ENCODE measurements at places on chromosomes 4 and X.

- H3K36me3 ChIP-seq = no peaks in the 10 kb centered on the region
- H3K4me1 ChIP-seq = no peaks in the 10 kb centered on the region
- no peak overlapping the region for H3K4me3 ChIP-seq
- H3K27ac ChIP-seq = no peak overlapping the region
- no peak for DNase-seq
Observed at GRCh38 chrX:39293203-39293602, 491.9 kb downstream of the MID1IP1 start.

DNA sequence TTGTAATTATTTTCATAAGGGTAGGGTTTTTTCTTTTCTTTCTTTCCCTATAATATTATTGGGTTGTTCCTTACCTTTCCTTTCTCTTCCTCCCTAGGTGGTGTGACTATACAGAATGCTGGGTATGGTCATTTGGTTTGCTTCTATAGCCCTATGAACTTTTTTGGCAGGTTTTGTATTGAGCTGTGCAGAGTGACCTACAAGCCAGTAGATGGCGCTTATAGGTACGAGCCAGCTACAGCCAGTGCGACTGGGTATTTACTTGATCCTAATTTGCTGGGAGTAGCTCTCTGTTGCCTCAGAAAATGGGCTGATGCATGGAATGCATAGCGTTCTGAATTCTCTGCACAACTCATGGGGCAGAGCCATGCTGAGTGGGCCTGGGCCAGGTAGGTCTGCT lies 423.3 kb downstream of the MAGEE1 start:
- no peak overlapping the region for H3K27ac ChIP-seq
- no peaks in the 10 kb centered on the region for H3K27me3 ChIP-seq
- no peak overlapping the region for H3K4me3 ChIP-seq
- DNase-seq = peak; percentile 17
- no peaks in the 10 kb centered on the region for H3K36me3 ChIP-seq

- H3K27ac ChIP-seq = no peak overlapping the region
- H3K4me1 ChIP-seq = peaks cover 4% of the 10 kb centered on the region
- no peak overlapping the region for H3K4me3 ChIP-seq
- DNase-seq = no peak
Observed at GRCh38 chr4:113873508-113873907, 105.9 kb downstream of the ARSJ start.

DNA sequence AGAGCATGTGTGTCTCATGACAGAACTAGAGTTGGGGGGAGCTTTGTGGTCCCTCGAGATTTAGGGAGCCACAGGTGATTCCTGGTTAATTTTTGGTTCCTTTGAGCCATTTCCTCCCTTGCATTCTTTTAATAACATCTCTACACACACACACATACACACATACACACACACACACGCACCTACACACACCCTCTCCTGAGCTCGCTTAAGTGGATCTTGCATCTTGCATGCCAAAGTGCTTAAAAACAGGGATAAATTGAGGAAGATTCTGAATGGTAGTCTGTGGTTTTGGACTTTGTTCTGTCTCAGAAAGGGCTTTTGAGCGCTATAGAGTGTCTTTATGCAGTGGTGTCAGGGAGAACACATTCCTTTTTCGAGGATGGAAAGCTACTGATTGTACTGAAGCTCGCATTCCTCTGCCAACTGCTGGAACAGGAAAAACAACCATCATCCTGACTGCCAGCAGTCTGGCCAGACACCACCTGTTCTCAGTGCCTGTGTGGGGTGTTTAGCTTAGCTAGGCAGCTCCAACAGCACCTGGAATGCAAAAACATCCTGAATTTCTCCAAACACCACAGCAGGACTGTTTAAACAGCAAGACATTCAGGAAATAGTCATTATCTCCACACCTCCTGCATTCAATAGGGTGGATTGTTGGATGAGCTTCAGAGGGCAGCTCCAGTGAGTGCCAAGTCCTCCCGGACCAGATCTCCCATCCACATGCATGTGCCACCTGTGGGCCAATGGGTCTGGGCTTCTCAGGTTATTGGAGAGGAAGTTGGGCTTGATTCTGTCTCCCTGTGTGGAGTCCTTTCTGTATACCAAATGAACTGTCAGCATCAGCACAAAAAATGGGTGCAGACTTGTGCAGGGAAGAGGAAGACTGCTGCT lies 21.9 kb upstream of the IGFBP7 start:
- no peak overlapping the region for H3K4me3 ChIP-seq
- H3K27ac ChIP-seq = no peak overlapping the region
- H3K27me3 ChIP-seq = no peaks in the 10 kb centered on the region
- peak; percentile 64 for DNase-seq
- H3K4me1 ChIP-seq = peaks cover 22% of the 10 kb centered on the region

DNA sequence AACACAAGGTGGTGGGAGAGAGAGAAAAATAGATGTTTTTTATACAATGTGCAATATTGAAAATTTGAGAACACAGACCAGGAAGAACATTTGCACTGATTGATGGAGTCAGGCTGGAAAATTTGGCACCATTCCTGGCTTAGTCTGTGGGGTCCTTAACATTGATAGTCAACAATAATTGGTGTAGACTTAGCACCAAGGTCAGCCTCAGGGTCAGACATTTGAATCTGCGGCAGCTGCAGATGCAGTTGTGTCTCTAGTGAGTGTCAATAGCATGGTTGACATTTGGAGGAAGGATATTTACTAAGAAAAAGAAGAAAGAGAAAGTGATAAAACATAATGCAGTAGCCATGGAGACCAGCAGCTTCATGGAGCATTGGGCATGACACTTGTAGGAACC lies 31.5 kb upstream of the GLRA3 start:
- peak overlapping the region; percentile 20 for H3K27ac ChIP-seq
- H3K4me1 ChIP-seq = peaks cover 30% of the 10 kb centered on the region
- H3K27me3 ChIP-seq = no peaks in the 10 kb centered on the region
- no peak overlapping the region for H3K4me3 ChIP-seq
- peak; percentile 48 for DNase-seq

- no peak overlapping the region for H3K27ac ChIP-seq
- H3K27me3 ChIP-seq = no peaks in the 10 kb centered on the region
- no peaks in the 10 kb centered on the region for H3K36me3 ChIP-seq
- no peaks in the 10 kb centered on the region for H3K4me1 ChIP-seq
- no peak overlapping the region for H3K4me3 ChIP-seq
- no peak for DNase-seq
Observed at GRCh38 chrX:42686706-42687105, 91.3 kb downstream of the PPP1R2C start.

DNA sequence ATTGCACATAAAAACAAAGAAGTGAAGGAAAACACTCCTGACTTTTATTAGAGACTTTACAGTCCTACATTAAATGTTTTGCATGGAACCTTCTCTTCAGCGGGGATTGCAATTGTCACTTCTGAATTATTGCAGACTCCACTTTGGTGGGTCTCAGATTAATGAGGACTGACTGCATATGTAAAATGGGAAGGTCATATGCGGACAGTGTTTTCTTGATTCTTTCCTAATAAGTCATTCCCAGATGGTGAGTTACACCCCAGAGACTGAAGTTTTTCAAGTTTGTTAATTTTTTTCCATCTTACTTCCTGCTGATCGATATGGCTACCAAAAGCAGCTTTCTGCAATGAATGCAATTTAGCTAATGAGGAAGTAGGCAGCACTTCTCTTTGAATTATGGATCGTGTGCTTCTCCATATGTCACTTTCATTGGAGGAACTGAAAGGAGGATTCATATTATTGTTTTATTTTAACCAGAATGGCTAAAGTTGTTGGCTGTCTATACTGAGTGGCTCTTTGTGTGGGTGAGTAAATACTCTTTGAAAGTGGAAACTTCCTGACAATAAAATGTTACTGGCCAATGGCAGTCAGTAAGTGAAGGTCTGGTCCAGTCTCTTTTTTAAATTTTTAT lies 119.3 kb upstream of the CLNK start:
- DNase-seq = no peak
- no peak overlapping the region for H3K27ac ChIP-seq
- H3K27me3 ChIP-seq = 0 out of 2 replicates have a peak, but pooled peaks cover 3% of the 10 kb centered on the region
- no peaks in the 10 kb centered on the region for H3K4me1 ChIP-seq

- H3K4me3 ChIP-seq = no peak overlapping the region
- H3K36me3 ChIP-seq = no peaks in the 10 kb centered on the region
- H3K27ac ChIP-seq = no peak overlapping the region
- 0 out of 2 replicates have a peak, but pooled peaks cover 3% of the 10 kb centered on the region for H3K4me1 ChIP-seq
- no peaks in the 10 kb centered on the region for H3K27me3 ChIP-seq
Observed at GRCh38 chr4:41718907-41719306, 29.6 kb downstream of the PHOX2B start.
